ENCODE measurements at places on chromosomes 6 and 20.

- DNase-seq = no peak
Measured at GRCh38 chr6:133705066-133705465, 183.8 kb upstream of the TCF21 start.

- DNase-seq = no peak
Measured at GRCh38 chr20:32445539-32446273, 87.6 kb downstream of the ASXL1 start.

GRCh38 chr6:8657522-8657921, 222.2 kb upstream of the SLC35B3 start:
- DNase-seq = no peak

- DNase-seq = no peak
Measured at GRCh38 chr6:96787846-96788580, 49.3 kb downstream of the GPR63 start.

- DNase-seq = no peak
Measured at GRCh38 chr6:107353773-107354382, 105.5 kb downstream of the PDSS2 start.

GRCh38 chr20:16713066-16713465, 16.8 kb upstream of the SNRPB2 start:
- no peak for DNase-seq

DNA sequence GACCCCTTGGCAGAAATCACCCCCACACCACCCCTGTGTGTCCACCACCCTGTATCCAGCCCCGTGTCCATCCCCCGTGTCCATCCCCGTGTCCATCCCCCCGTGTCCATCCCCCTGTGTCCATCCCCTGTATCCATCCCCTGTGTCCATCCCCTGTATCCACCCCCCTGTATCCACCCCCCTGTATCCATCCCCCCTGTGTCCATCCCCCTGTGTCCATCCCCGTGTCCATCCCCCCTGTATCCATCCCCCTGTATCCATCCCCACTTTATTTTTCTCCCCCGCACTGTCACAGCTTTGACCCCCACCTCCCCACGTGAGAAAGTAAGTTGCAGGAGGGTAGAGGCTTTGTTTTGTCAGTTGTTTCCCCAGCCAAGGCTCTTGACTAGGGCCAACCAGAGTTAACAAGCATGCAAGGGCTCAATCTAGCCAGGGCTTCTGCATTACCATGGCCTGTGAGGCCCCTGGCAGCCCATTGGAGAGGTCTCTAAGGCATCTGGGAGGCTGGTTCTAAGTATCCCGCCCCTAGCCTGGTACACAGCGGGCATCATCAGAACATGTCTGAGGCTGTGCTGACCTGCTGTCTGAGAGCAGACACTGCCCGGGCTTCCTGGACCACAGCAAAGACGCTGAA, 18.1 kb upstream of the SIRPA start:
- DNase-seq = peak; percentile 60

DNA sequence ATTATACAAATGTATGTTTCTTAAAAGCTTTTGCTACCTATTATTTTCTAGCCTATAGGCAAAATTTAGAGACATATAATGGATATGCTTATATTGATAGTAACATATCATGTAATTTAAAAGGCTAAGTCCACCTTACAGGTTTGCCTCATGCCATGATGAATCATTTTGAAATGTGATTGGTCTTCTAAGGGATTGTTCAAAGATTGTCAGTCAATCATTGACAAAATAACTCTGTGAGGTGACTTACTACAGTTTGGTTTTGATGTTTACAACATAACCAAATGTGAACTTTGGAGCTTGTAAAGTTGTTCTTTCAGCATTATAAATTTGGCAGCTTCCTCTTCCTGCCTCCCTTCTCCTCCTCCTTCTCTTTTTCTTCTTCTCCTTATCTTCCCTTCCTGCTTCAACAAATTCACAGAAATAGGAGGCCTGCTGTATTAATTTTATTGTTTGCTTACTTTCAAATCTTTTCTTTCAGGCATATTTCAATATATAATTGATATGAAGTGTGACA, 39.7 kb upstream of the ZFP64 start:
- DNase-seq = no peak

DNA sequence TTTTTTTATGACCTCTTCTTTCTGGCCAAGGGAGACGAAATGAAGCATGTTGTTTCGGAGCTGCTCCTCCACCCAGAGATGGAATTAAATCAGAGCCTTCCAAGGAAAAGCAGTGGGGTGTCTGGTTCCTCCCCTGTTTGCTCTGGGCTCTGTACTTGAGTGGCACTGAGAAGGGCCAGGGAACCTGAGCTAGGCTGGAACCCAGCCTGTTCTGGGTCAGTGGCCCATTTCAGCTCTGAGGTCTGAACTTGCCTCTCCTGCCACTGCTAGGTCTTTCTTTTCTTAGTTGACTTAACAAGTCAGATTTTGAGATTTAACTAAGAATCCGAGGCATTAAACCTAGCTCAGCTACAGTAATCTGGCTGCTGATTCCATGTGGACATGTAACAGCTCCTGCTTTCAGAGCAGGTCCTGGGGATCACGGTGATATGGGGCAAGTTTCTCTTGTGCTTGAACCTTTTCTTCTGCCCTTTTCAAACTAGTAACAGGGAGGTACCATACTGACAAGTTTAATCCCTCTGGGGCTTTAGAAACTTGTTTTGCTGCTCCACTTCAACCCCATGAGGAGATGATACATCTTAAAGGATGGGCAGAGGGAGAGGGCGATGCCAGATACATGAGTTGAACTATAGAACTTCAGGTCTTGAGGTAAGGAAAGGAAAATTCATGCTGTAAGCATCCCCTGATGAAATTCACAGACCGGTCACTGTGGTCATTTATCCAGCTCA, 101.1 kb downstream of the SLC24A3 start:
- no peak for DNase-seq

- DNase-seq = no peak
Measured at GRCh38 chr20:8115436-8115835, 16.6 kb upstream of the PLCB1 start.

DNA sequence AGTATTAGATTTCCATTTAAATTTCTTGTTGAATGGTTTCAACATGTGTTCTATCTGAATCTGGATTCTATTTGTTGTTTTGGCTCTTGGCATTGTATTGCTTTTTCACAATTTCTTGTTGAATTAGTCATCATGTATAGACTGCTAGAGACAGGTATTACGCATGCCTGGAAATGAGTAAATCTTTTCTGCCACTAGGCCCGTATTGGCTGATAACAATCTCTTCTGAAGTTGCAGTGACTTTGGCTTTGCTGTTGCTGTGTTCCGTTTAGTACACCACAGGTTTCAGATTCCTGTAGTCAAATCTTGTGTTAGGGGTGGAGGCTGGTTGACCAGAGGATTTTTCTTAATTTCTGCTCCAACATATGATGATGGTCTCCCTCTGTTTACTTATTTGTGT, 1339.4 kb downstream of the GRIK2 start:
- no peak for DNase-seq

- no peak for DNase-seq
Measured at GRCh38 chr6:14738933-14739332, 506.9 kb upstream of the JARID2 start.
